ENCODE measurements at places on chromosomes 11 and 22.
A peak's percentile ranks its signal among the peaks of the same experiment; 100 is the strongest.

DNA sequence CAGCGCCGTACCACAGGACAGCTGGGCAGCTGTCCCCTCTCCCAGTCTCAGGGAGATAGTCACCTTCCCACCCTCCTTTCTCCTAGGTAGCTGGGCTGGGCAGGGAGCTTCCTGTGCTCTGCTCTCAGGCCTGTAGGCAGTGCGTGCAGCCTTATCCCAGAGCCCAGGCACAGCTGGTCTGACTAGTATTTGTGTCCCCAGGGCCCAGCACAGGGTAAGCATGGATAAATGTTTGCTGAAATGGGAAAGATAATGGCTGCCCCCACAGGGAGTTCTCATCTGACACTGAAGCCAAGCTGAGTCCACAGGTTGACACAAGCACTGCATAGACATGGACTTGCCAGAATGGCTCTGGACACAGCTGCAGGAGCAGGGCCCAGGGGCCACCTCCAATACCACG, 9.8 kb downstream of the SLC15A3 start:
- DNase-seq: no peak

GRCh38 chr22:29463629-29464028, 16.4 kb upstream of the NEFH start:
- DNase-seq: no peak

- DNase-seq: no peak
Observed at GRCh38 chr11:134030853-134031252, 38.0 kb upstream of the JAM3 start.

DNA sequence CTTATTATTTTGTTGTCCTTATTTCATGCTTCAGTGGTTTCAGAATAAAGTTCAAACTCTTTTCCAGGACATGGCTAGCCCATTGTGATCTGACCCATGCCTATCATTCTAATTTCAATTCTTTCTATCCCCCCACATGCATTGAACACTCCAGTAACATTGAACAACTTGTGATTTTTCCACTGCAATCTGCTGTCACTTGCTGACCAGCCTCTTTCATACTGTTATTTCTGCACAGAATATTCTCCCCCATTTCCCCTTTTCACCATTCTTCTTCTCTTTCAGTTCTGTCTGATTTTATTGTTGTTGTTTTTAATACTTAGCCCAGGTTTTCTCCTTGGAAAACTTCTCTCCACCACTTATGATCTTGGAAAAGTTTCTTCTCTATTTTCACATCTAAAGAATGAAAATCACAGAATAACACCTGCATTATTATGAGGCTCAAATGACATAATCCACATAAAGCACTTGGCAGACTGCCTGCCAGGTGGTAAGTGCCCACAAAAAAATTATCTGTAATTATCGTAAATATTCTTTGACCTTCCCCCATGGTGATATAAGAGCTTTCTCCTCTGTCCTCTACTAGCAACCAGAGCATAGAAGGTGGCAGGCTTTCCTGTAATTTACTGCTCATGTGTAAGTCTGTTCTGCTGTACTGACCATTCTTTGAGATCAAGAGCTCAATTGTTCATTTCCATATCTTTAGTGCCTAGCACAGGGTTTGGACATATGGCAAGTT, 51.9 kb upstream of the EED start:
- peak; percentile 95 for DNase-seq

DNA sequence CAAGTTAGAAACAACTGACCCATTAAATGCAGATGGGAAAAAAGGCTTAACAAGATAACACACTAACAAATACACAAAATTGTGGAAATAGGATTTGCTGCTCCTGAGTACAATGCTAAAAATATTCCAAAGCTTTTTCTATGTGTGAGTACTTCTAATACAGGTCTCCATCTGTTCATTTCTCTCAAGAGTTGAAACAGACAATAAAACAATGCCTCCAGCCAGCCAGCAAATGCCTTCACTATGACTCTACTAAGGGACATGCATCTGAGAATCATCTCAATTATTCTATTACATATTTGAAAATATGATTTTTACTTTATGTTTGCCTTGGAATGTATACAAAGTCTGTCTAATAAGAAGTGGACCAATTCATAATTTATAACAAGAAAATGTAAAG, 119.0 kb downstream of the CADM1 start:
- no peak for DNase-seq

GRCh38 chr22:28329186-28330073, 350.2 kb downstream of the TTC28 start:
- no peak for DNase-seq

DNA sequence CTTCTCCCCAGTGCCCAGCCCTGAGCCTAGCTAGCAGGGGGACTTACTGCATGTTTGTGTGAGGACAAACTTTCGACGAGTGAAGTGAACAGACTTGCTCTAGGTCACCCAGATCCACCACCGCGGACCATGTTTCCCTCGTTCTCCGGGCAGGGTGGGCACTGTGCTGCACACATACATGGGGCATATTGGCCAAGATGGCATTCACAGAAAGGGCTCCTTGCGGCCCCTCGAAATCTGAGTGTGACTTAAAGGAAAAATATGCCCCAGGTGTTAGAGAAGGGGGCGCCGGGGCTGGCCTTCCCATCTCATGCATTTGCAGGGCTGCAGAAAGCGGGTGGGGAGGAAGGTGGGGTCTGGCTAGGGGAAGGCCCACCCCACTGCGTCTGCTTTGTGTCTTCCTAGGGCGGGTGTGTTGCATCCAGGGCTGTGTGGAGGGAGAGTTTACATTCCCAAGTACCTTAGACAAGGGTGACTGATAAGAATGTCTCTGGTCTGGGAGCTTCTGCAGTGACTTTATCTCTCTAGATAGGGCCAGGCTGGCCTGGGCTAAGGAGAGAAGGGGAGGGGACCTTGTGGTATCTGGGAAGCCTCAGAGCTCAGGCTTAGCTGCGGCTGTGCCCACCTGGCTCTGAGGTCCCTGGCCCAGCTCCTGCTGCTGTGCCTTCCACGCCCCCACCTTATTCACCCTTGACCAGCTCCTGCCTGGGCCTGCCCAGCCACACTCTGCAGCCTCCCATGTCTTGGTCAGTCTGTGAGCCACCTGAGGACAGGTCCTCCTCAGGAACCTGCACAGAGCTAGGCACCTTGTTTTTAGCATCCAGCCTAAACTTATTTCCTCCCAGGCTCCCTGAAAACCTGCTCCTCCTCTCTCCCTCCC, 45.8 kb downstream of the LRRC32 start:
- no peak for DNase-seq

GRCh38 chr11:83717537-83717936, 431.4 kb upstream of the CCDC90B start:
- no peak for DNase-seq

GRCh38 chr11:1922481-1923081, 3.1 kb downstream of the TNNT3 start:
- no peak for DNase-seq

DNA sequence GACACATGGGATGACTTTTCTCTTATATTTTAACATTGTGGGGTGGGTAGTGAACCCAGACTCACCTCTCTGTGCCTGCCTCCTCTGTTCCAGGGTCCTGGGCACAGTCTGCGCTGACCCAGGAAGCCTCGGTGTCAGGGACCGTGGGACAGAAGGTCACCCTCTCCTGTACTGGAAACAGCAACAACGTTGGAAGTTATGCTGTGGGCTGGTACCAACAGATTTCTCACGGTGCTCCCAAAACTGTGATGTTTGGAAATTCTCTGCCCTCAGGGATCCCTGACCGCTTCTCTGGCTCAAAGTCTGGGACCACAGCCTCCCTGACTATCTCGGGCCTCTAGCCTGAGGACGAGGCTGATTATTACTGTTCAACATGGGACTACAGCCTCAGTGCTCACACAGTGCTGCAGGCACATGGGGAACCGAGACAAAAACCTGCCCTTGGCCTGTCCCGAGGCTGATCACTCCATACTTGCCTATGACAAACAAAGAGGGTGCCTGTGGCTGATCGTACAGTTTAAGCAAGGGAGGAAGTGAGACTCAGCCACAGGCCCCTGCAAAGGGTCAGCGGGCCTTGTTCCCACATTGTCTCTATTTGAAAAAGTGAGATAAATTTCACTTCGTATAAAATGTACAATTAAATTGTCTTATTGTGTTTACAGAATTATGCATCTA, 43.7 kb upstream of the TOP3B start:
- no peak for DNase-seq

GRCh38 chr11:11985016-11985715, 23.3 kb downstream of the DKK3 start:
- DNase-seq: no peak

DNA sequence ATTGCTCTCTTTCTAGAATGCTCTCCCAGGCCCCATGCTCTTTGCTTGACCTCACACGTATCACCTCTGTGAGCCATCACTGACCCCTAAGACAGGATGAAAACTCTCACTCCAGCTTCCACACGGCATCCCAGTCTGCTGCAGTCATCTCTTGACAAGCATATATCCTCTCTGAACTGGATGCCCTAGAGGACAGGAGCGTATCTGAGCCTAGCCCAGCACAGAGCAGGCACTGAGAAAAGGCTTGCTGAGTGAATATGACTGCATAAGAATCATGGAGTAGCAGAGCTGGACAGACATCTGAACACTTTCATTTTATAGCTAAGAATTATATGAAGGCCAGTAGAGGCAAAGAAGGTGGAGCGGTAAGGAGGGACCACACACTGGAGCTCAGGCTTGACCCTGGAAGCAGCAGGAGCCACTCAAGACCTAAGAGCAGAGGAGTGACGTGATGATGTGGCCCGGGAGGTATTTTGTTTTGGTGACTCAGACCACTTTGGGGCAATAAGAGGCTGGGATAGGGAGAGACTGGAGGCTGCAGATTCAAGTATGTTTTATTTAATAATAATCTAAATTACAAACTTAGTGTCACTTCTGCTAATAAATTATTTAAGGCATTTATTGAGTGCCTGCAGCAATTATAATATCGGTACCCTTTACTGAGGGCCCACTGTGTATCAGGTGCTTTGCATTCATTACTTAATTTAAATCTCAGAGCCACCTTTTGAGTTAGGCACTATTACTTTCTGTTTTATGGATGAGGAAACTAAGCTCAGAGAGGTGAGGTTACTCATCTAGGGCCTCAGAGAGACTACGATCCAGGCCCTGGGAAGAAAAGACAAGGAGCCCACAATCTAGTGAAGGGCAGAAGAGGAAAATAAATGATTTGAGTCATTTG, 42.6 kb downstream of the MAP6 start:
- no peak for DNase-seq

GRCh38 chr11:105407101-105407500, 202.8 kb upstream of the GRIA4 start:
- no peak for DNase-seq

GRCh38 chr11:9251311-9251710, 13.8 kb downstream of the DENND5A start:
- no peak for DNase-seq

DNA sequence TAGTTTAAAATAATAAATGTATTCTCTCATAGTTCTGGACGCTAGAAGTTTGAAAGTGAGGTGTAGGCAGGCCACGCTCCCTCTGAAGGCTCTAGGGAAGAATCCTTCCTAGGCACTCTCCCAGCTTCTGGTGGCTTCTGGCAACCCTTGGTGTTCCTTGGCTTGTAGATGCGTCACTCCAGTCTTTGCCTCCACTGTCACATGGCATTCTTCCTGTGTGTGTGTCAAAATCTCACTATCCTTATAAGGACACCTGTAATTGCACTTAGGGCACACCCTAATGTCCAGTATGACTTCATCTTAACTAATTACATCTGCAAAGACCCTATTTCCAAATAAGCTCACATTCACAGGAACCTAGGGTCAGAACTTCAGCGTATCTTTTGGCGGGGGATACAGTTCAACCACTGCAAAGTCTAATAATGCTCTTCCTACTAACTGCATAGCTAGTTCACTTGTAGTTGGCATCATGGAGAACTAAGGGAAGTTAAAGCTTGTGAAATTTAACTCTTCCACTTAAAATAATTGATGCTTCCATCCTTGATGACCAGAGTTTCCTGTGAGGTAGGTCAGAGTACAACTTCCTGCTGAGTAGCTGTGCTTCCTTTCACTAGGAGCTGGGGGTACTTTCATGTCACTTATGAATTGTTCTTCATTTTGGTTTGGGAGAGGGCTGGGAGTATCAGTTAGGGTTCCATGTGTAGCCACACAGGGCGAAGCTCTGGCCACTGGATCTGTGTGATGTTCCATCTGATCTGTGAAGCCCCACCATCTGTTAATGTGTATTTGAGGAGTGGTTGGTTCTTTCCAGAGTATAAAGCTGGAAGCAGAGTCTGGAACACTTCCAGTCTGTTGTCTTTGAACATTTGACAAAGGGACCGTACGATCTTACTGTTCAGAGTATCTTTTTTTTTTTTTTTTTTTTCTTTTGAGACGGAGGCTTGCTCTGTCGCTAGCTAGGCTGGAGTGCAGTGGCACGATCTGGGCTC, 10.5 kb downstream of the YWHAH start:
- no peak for DNase-seq

DNA sequence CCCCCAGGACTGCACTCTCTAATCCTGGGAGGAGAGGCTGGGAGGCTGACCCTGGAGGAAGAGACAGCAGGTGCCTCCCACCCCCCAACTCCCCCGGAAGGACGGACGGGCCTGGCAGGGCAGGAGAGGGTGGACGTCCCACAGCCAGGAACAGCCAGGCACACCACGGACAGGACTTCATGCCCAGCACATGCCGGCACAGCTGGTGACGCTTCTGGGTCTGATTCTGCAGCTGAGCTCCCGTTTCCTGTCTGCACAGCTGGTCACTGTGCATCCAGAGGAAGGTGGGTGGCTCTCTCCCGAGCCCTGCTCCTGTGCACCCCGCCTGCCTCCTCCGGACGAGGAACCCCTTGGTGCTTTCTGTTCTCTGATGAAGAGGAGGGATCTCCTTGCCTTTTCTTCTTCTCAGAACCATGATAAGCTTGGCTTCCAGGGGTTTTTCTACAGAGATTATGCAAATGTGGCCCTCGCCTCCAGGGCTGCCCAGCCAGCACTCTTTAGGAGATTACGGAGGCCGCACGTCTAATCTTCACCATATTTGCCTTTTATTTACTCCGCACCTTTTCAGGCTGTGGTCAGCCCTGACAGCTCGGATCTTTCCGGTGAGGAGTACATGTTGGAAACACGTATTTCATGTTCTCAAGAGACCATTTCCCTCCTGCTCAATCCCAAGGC, 1295.8 kb downstream of the BRD1 start:
- no peak for DNase-seq

DNA sequence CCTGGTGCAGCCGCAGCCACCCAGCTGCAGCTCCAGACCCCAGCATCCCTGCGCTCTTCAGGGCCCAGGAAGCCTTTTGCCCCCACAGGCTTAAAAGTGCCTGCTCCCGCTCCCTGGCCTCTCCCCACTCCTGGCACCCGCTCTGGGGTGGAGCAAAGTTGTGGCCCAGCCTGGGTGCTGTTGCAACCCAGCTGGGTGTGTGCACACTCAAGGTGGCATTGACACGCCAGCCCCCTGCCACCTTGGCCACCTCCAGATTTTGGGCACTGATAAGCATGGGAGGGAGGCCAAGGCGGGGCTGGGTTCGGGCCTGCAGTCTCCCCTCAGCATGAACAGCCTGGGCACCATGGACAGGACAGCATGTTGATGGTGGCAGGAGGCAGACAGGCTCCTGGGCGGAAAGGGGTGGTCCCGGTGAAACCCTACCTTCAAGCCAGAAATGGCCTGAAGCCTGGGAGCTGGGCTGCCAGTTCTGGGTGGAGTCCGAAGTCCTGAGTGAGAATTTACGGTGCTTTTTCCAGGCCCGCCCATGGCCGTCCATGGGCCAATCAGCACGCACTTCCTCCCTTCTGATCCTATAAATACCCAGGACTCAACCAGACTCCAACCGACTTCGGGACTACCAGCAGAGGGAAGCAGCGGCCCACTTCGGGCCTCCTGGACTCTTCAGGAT, 23.6 kb upstream of the RNASEH2C start:
- peak; percentile 42 for DNase-seq

GRCh38 chr11:11843211-11843621, 1.4 kb downstream of the USP47 start:
- no peak for DNase-seq
